ENCODE measurements at places on chromosomes 1 and 21. TPM values are rescaled to one million over a fixed set of nuclear protein-coding genes. Genes with fewer than 3 reads are reported as not detected.

The ACTN2 gene
- not detected for total RNA-seq

The TSEN15 gene
- total RNA-seq: 47.3 TPM

The SERPINC1 gene
- not detected for total RNA-seq

The KRTAP13-2 gene
- total RNA-seq: not detected

The FAM163A gene
- total RNA-seq: not detected

The TMOD4 gene
- total RNA-seq: not detected

The FAM43B gene
- total RNA-seq: not detected

The RAD54L gene
- total RNA-seq: 6.1 TPM

The PRR9 gene
- total RNA-seq: not detected

The TNFRSF4 gene
- not detected for total RNA-seq

The CHD5 gene
- not detected for total RNA-seq

The OR6F1 gene
- total RNA-seq: not detected

The FMOD gene
- 3.5 TPM for total RNA-seq

The MCOLN3 gene
- total RNA-seq: not detected

The CLDN19 gene
- total RNA-seq: not detected

The LENEP gene
- not detected for total RNA-seq

The CFAP141 gene
- total RNA-seq: not detected

The MSH4 gene
- not detected for total RNA-seq

The GABRD gene
- not detected for total RNA-seq

The RCC1 gene
- 65.9 TPM for total RNA-seq

The RAB3B gene
- 9.2 TPM for total RNA-seq

The SPRR1B gene
- not detected for total RNA-seq

The OR2T35 gene
- not detected for total RNA-seq

The PSMB2 gene
- 86.1 TPM for total RNA-seq

The TMEM81 gene
- total RNA-seq: 3.2 TPM
